Left ventricle myocardium inferior (tissue), 1 donor: ENCODE measurements at places on chromosomes 2 and 18. TPM values are rescaled to one million over a fixed set of nuclear protein-coding genes. Genes with fewer than 3 reads are reported as not detected.

Gene CAVIN2
- 93.9 TPM for total RNA-seq

Gene ANKZF1
- total RNA-seq = 29.8 TPM

DNA sequence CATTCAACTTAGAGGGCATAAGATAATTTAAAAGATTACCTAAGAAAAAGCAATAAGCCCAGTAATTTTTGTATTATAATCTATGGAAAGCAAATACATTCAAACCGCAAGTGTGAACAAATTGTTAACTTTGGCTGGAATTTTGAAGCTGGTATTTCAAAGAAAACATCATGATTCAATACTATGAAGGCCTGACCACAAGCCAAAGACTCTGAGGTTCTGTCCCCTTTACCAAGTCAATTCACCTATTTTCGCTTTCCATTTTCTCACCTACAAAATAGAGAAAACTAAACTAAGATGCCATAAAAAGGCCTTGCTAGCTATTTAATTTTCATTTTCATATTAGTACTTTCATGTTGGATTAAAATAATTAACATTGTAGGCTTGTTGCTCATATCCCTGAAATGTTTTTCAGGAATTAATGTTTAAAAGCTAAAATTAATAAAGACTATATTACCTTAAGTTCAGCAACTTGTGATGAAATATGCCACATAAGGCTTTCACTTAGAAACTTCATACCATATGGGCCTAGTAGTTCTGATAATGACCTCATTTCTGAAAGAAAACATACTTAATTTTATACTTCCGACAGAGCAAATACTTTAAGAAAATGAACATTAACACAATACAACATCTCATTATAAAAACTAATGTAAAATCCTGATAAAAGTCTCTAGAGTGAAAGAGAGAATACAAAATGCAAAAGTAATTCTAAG, 85.7 kb upstream of the FRZB start:
- no peak for DNase-seq

DNA sequence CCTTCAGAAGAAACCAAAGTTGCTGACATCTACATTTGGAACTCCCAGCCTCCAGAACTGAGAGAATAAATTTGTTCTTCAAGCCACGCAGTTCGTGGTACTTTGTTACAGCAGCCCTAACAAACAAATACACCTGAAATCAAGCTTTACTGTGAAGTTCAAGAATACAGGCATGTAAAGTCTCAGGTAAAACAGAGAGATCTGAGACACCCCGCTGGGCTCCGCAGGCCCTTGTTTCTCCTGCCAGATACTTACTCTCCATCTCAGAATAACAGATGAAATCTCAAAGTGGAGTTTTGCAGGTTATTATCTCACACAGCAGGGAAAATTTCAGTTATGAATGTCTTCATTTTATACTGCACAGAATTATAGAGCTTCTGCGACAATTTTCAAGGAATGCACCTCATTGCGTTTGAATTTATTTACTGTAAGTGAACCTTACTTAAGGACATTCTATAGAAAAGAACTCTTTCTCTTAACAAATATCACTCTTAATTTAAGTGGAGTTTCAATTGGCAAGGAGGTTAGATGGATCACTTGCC, 492.4 kb upstream of the LRATD1 start:
- no peak for DNase-seq

DNA sequence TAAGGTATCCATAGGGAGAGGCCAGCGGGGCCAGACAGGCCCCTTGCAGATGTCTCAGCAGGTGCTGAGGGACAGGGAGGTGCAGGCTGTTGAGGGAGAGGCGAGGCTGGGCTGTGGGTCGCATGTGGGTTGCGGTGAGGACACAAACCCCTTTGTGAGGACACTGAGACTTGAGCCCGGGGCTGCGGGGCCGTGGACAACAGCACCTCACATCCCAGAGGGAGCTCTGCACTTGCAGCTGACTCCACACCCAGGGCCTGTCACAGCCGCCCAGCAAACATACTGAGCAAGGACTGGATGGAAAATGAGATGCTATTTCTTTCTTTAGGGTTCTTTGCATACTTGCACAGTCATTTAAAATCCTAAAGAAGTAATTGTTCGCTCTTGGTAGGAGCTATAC, 95.3 kb upstream of the NFATC1 start:
- no peak for DNase-seq

- no peak for DNase-seq
Measured at GRCh38 chr2:127107622-127107999, 657 bp upstream of the BIN1 start.

DNA sequence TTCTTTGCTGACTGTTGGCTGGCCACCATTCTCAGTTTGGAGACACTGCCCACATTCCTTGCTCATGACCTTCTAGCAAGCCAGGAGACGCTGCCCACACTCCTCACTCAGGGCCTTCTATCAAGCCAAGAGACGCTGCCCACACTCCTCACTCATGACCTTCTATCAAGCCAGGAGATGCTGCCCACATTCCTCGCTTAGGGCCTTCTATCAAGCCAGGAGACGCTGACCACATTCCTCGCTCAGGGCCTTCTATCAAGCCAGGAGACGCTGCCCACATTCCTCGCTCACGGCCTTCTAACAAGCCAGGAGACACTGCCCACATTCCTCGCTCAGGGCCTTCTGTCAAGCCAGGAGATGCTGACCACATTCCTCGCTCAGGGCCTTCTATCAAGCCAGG, 131.3 kb upstream of the CBLN2 start:
- DNase-seq = no peak

DNA sequence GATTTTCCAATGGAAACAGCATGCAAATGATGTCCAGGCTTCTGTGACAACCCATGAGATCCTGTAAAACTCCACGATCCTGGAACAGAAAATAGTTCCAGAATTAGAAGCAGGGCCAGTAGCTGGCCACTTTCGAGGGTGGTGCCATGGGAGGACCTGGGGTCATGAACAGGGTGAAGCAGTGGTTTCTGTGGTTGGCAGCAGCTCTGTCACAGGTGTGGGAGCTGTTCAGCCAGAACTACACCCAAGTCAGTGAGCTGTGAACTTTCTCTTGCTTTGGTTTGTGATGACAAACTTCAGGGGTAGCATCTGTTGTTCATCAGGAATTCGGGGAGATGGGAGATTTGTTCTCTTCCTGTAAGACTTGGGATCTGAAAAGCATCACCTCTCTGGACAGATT, 314.4 kb upstream of the NT5C1B start:
- DNase-seq = no peak
